ENCODE measurements at places on chromosomes 13 and 19. TPM values are rescaled to one million over a fixed set of nuclear protein-coding genes. Genes with fewer than 3 reads are reported as not detected.
A peak's percentile ranks its signal among the peaks of the same experiment; 100 is the strongest.

- DNase-seq = no peak
Observed at GRCh38 chr13:59664586-59664985, 499.1 kb downstream of the DIAPH3 start.

GRCh38 chr13:96415831-96416385 is 326.0 kb downstream of the HS6ST3 start:
- DNase-seq = no peak

DNA sequence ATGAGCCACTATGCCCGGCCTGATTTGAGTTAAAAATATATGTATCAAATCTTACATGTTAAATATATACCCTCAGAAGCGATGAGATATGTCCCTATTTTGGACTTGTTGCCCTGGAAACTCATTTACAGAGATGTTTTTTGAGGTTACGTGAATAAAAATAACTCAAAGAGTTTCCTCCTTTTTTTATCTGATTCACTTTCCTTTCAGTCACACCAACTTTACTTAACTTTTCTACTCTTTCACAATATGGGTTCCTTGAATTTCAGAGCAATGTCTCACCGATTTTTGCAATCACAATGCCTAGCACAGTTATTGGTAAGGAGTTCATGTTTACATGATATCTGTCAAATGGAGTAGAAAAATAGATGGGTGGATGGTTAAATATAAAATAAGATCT is 2.3 kb downstream of the OR7C2 start:
- no peak for DNase-seq

- DNase-seq = no peak
Observed at GRCh38 chr13:91704398-91704797, 306.0 kb downstream of the GPC5 start.

Gene PLIN5
- 32.7 TPM for total RNA-seq

Gene OVOL3
- not detected for total RNA-seq

DNA sequence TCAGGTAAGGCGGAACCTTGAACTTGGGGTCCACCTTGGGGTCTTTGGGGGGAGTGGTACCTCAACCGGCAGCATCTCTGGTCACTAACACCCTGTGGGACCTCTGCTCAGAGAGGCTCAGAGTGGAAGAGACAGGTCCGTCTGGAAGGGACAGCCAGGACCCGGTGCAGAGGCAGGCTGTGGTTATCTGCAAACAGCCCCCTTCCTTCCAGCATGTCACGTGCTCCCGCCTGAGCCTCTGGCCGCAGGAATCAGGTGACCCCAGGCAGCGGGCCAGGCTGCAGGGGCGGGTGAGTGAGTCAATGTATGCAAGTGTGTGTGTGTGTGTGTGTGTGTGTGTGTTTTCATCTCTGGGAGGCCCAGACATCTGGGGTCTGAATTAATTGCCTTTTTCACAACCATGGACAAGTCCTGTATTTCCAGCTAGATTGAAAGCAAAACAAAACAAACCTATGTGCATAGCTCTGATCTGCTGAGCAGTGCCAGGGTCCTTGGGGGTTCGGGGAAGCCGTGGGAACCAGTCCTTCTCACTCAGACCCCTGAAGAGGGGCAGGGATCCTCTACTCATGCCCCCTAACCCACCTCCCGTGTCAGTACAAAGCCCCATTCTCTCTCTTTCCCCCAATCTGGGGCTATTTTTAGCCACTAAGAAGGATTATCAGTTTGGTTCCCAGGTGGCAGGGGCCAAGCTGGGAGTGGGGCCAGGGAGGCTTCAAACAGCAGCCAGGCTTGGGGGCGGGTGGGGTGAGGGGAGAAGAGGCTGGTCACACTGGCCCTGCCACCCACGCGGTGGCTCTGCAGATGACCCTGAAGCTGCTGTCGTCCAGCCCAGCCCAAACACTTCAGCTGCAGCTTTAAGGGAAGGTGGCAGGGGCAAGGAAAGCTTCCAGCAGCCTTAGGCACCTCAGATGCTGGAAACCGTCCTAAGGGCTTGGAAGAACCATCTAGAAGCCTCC is 31.4 kb downstream of the CERS4 start:
- peak; percentile 90 for DNase-seq

DNA sequence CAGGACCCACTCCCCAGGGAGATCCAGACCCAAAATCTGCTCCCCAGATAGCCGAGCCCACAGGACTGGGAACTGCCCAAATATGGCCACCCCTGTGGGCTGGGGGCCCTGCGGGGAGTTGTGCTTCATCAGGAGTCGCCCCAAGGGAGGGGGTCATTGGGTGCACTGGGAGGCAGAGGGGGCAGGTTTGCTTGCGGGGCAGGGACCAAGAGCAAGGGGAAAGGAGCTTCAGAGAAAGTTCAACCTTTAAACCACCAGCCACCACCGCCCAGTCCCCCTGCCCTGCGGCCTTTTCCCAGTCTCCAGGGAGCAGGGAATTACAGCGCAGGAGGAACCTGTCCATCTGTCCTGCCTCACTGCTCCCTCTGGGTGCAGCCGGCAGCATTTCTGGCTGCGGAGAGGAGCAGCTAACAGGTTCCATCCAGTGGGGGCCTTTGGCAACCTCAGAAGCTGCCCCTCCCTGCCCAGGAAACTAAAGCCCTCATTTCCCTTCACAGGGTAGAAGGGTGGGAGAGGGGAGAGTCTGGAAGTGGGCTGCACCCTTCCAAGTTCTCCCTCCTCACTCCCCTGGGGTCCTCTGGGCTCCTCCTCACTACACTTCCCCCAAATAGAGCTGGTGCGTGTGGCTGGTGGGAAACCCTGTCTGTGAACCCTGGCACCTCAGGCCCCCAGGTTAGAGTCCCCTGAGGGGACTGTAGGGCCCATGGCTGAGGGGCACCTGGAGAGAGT is 13.8 kb upstream of the ASF1B start:
- DNase-seq = no peak

DNA sequence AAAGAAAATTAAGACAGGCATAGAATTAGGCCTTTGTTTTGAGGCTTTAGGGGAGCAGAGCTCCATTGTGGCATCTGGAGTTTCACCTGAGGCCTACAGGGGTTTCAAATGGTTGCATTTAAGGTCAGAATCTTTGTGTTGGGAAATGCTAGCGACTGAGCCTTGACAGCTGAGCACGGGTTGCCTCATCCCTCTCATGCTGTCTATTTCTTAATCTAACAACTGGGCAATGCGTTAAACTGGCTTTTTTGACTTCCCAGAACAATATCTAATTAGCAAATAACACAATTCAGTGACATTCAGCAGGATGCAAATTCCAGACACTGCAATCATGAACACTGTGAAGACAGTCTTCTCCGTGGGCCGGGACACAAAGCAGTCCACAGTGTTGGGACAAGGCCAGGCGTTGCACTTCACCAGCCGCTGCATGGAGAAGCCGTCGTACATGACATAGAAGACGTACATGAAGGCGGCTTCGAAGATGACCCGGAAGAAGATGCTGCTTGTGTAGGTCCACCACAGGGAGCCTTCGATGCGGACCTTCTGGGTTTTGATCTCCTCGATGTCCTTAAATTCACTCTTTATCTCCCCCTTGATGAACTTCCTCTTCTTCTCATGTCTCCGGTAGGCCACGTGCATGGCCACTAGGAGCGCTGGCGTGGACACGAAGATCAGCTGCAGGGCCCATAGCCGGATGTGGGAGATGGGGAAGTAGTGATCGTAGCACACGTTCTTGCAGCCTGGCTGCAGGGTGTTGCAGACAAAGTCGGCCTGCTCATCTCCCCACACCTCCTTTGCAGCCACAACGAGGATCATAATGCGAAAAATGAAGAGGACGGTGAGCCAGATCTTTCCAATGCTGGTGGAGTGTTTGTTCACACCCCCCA is 3.8 kb downstream of the GJB2 start:
- DNase-seq = no peak

Gene PRR19
- total RNA-seq = 0.16 TPM

Gene LRCH1
- total RNA-seq = 13.7 TPM

Gene FUZ
- total RNA-seq = 16.2 TPM

- no peak for DNase-seq
Observed at GRCh38 chr19:524062-524674, 7.4 kb upstream of the CDC34 start.

Gene RDH8
- not detected for total RNA-seq

- no peak for DNase-seq
Observed at GRCh38 chr13:30204564-30204963, 102.8 kb downstream of the KATNAL1 start.

- DNase-seq = no peak
Observed at GRCh38 chr13:23288564-23288963, 107.8 kb downstream of the SGCG start.

- DNase-seq = peak; percentile 77
Observed at GRCh38 chr19:4636151-4636717, 3.1 kb upstream of the TNFAIP8L1 start.

Gene DIRAS1
- 108 TPM for total RNA-seq

Gene SIGLEC14
- 4.2 TPM for total RNA-seq

DNA sequence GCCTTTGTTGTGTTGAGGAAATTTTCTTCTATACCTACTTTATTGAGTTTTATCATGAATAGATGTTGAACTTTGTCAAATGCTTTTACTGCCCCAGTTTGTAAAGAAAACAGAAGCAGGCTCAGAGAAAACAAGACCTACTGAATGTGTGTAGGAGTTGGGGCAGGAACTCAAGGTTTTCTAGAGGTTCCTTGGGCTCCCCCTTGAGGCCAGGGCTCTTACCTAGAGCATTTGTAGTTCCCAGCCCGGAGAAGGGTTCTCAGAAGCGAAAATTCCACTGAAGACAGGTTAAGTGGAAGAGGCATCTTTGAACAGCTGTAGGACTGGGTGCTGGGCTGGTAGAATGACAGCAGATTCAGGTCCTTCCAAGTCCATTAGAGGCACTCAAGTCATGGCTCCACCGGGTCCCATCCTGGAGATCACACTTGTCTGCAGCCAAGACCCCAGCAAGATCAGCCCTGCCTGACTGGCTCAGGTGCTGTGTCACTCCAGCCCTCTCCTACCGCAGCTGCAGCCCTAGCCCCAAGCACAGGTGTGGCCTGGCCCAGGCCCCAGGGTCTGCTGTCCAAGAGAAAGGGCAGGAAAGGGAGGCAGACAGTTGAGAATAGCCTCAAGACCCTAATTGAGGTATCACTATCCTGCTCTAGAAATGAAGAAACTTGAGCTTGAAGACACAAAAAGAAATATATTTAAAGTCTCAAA is 425.5 kb downstream of the PCDH20 start:
- peak; percentile 17 for DNase-seq

DNA sequence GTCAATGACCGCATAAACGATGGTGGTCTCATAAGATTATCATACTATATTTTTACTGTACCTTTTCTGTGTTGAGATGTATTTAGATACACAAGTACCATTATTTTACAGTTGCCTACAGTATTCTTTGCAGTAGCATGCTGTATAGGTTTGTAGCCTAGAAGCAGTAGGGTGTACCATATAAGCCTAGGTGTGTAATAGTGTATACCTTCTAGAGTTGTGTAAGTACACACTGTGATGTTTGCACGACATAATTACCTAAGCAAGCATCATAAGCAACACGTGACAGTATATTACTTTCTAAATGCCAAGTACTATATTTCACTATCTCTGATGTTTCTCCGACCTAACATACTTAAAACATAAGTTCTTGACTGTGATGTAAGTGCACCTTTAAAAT is 2.7 kb downstream of the LPAR6 start:
- no peak for DNase-seq

GRCh38 chr13:97228850-97229521 is 6.9 kb downstream of the MBNL2 start:
- DNase-seq = no peak

DNA sequence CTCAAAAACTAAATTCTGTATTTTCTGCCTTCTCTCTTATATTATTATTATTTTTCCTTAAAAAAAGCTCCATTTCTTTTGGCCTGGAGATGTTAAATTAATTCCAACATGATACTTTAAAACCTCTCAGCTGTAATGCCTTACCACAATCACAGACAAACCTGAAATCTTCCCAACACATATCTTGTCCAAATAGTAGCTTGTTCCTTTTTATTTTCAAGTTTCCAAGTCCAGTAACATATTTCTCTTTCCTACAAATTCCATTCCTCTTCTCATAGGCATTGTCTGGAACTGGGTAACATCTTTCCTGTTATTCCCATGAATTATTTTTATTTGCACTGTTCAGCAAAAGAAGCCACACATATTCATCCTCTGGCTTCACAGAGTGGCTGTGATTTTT is 137.0 kb downstream of the SLITRK6 start:
- no peak for DNase-seq

- DNase-seq = peak; percentile 84
Observed at GRCh38 chr19:11530432-11530831, 1.5 kb upstream of the ECSIT start.

GRCh38 chr13:84784443-84785153 is 902.3 kb upstream of the SLITRK1 start:
- no peak for DNase-seq

DNA sequence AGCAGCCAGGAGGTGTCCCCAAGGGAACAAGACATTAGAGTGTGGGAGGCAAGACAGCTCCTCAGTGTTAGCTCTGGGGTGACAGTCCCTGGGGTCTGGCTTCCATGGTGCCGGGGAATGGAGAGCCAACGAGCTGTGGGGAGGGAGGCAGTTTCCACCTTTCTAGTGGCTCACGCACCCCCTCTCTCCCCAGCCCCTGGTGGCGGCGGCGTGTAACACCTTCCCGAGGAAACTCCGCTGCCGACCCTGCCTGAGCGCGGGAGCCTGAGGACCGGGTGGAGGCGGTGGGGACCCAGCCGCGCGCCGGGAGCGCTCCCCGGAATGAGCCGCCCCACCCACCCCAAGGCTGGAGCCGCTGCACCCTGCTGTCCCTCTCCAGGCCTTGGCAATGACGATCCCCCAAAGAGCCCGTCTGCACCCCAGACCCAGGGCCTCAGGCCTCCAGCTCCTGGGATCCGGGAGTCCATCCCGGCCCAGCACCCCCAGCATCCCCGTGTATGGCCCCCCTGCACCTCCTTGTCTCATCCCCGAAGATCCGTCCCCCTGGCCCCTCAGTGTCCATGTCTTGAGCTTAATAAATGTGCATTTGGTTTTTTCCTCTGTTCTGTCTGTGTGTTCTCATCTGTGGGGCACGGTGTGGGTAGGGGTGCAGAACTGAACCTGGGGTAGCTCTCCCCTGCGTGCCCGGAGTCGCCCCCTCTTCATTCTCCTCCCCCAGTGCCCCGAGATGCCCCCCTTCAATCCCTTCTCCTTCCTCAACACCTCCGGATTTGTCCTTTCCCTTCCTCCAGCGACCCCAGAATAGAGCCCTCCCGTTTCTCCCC is 622 bp upstream of the FXYD5 start:
- peak; percentile 56 for DNase-seq

DNA sequence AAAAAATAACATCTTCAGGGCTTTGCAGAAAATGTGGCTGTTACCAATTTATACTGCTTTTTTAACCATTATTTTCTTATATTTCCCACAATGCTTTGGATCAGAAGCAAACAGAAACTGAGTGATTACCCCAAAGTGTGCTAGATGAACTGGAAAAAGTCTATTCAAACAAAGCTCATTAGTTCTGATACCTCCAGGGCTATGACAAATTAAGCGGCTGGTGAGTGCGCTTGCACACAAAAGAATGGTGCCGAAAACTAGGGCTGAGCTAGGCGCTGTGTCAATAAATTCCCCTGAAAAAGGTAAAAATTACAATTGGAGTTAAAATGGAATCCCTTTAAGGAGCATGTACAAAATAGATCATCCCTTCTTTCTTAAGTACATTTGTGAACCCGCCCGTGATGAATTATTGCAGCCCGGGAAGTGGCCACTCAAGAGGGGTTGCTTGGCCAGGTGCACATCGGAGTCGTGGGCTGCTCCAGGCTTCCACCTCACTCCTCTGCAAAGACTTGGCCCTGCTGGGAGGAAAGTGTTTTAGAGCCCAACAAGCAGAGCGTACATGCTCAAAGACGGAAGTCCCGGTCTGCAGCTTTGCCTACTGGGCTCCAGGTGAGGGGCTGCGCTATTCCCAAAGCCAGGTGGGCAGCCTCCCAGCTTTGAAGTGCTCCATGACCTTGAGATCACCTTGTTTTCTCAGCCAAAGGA is 164.0 kb upstream of the ZNF507 start:
- DNase-seq = no peak
